Fibroblast of skin of abdomen (primary cell): ENCODE measurements at places on chromosomes 1 and 21.

DNA sequence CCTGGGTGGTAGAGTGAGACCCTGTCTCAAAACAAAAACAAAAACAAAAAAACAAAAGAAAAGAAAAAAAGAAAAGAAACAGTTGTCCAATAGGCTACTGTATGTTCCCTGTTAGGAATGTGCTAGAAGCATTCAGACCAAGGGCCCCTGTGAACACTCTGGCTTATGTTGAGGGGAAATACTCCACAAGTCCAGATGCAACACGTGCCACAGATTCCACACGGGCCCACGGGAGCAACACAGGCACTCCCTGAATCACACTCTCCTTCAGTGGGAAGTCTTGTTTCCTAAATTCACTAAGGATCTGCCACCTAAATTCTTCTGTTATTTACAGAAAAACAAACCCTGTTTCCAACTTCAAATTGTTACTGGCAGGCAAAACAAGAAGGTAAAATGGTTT lies 291.1 kb downstream of the PCP4 start:
- peak; percentile 13 for DNase-seq

- DNase-seq, result no peak
These were observed at the start of gene GBP4 for GRCh38 chr1:89198491-89199072. GBP4 (minus strand) TSS chr1:89198942; CDS start chr1:89198834, 108 bp downstream.

GRCh38 chr1:172410027-172410426 lies 10.5 kb upstream of the C1orf105 start:
- DNase-seq, result no peak

DNA sequence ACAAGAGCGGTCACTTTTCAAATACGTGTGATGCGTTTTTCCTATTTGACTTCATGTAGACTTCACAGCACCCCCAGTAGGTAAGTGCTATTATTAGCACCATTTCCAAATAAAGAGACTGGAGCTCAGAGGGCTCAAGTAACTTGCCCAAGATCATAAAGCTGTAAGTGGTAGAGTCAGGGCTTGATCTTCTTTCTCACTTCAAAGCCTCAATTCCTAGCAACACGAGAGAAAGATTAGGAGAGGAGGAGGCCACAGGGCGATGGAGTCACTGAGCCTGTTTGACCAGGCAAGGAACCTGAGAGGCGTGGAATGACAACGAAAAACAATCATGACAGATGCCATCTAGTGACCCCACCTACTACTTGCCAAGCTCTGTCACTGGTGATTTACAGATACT lies 181.0 kb downstream of the FOXD2 start:
- no peak for DNase-seq

- no peak for DNase-seq
These were observed 1.9 kb upstream of the SLFNL1 start for GRCh38 chr1:41023279-41023990.

DNA sequence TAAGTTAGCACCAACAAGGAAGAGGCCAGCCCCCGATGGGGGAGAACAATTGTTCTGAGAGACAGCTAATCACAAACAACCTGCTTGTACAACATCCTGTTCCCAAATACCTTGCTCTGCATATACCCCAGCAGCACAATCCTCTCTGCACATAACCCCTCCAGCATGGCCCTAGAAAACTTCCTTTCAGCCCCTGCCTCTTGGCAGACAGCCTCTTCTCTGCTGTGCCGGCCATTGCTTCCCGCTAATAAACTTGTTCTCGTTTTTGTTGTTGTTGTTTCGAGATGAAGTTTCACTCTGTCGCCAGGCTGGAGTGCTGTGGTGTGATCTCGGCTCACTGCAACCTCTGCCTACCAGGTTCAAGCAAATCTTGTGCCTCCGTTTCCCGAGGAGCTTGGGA lies 392.7 kb downstream of the SMYD3 start:
- no peak for DNase-seq

GRCh38 chr1:110719908-110720307 lies 45.2 kb upstream of the KCNA3 start:
- DNase-seq, result no peak

- peak; percentile 78 for DNase-seq
These were observed 91.1 kb upstream of the UBE2U start for GRCh38 chr1:64112281-64112680.

GRCh38 chr21:31872452-31873274 lies at the start of gene HUNK:
HUNK (plus strand) TSS chr21:31873020; CDS start chr21:31873675, 655 bp downstream.
- DNase-seq, result peak; percentile 54

DNA sequence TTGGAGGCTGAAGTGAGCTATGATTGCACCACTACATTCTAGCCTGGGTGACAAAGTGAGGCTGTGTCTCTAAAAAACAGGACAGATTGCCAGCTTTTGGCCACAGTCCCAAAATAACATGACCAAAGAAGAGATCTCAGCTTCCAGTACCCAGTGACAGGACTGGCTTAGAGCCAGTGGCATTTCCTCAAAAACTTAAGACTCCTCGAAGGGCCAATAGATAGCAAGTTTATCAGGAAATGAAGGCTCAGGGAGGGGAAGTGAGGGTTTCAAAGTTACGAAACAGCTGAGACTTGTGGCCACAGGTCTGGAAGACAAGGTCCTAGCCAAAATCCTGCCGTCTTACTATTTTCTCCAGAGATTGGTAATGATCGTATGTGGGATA lies 6.3 kb upstream of the TMEM39B start:
- DNase-seq, result peak; percentile 71

- DNase-seq, result no peak
These were observed 535.8 kb upstream of the ADGRL2 start for GRCh38 chr1:81264976-81265375.

- DNase-seq, result no peak
These were observed 17.0 kb downstream of the HIPK1 start for GRCh38 chr1:113946112-113946511.

- DNase-seq, result no peak
These were observed 46.1 kb downstream of the MEGF6 start for GRCh38 chr1:3564921-3565831.

- DNase-seq, result peak; percentile 29
These were observed 941 bp upstream of the IFI16 start for GRCh38 chr1:159008744-159009188.

- DNase-seq, result no peak
These were observed 35.2 kb upstream of the EXOSC10 start for GRCh38 chr1:11134898-11135266.

- no peak for DNase-seq
These were observed 9.8 kb downstream of the TEX38 start for GRCh38 chr1:46681333-46682034.

GRCh38 chr1:183780757-183781156 lies 24.2 kb upstream of the RGL1 start:
- DNase-seq, result no peak

DNA sequence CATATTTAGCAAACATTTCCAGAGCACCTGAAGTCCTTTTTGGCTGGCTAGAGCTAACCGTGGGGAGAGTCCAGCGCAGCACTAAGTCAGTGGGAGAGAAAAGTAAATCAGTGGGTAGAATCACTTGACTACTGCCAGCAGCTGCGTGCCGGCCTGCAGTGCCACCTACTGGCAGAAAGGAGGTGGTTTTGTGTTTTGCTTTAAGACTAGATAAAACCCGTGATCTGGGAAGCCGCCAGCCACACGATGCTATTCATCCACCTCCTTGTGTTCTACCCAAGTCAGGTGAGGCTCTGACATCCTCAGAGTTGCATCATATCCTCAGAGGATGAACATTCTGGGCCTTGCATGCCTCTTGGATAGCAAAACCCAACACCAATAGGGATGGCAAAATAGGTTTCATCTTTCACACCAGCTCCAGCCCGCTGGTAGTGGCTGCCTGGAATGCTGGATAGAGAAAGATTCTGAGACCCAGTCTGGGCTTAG lies 14.1 kb upstream of the HEYL start:
- peak; percentile 64 for DNase-seq

DNA sequence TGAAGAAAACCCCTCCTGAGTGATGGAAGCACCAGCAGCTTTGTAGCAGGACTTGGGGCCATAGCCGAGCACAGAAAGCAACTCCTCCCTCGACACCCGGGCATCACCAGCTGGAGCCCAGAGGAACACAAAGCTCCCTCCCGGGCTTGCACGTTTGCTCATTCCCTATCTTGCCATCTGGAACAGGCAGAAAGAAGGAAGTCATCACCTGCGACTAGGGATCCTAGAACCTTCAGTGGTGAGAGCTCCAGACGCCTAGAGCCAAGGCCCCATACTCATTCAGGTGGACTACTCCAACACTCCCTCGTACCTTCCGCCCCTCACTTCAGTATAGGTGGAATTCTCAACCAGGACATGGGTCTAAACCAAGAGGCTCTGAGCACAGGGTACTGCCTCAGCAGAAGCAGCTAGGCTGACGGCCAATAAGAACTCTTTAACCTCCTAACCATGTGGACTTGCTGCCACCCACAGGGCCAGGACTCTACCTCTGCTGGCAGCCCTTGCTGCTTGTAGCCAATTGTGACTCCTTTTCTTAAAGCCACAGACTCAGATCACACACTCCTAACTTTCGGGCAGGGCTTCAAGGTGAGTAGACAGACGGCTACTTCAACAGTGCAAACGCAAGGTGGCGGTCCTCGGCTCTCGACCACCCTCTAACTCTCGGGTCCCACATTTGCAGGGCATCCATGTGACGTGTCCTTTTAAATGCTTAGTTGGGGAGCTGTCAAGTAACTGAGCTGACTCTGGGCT lies 65.4 kb downstream of the NPHP4 start:
- DNase-seq, result no peak

DNA sequence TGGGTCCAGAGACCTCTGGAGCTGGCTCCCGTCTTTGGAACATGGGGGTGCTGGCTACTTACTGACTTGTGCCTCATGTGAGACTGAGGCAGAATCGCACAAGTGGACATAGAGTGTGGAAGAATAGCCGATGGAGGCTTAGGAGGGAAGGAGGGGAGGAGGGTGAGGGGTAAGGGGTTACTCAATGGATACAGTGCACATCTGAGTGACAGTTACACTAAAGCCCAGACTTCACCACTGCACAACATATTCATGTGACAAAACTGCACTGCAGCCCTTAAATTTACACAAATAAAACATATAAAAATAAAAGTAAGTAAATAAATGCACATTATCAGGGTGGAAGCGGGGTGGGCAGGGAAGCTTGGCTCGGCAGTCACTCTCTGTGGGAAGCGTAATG lies 197.7 kb upstream of the RAB4A start:
- DNase-seq, result no peak

DNA sequence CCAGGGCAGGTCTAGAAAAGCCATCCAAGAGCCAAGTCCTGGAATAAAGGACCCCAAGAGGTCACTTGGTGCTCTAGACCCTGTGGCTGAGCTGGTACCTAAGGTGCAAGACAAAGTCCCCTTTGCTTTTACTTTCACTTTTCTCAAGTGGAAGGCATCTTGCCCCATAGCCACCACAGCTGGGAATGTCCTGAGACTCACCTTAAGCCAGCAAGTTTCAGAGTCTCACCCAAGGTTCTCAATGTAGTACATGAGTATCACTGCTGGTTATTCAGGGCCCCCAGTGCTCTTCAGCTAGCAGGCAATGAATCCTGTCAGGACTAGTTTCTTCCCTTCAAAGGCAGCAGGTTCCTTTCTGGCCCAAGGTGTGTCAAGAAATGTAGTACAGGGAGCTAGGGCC lies 67.5 kb downstream of the UROD start:
- DNase-seq, result no peak

DNA sequence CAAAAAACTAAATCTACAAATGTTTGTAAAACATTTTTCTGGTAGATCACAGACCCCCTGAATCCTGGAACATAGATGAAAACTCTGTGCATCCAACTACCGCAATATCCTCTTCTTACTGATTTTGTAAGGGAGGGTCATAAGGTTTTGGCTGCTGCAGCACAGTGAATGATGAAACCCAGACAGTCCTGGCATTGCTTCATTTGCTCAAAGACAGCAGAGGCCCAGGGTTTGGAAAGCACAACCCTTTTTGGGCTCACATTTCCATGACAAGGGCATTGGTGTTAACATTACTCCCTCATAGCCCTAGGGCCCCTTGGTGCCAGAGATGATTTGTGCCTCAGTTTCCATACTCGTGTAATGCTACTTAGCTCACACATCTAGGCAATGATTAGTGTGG lies 51.2 kb downstream of the PLXNA2 start:
- DNase-seq, result peak; percentile 53

DNA sequence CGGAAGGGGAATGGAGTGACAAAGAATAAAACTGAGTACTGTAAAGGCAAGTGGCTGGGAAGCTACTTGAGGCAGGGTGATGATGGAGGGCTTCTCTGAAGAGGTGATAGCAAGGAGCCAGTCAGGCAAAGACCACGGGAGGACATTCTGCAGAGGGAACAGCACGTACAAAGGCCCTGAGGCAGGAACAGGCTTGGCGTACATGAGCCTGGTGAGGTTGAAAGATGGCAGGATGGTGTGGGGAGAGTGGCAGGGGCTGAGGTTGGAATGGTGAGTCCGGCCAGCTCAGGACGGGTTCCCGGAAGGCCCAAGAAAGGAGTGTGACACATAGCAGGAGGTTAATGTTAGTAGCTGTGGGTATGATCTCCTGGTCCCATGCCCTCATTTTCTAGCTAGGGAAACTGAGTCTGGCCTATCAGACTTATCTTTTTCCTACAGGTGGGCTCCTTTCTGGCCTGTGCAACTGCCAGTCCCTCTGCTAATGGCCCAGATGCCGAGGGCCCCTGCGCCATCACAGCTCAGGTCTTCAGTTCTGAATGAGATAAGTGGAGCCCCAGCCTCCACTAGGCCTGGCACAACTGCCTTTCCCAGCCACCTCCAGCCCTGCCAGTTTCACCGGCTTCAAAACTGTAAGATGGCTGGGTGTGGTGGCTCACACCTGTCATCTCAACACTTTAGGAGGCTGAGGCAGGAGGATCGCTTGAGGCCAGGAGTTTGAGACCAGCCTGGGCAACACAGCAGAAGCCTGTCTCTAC lies 87.0 kb downstream of the VWA5B1 start:
- no peak for DNase-seq

DNA sequence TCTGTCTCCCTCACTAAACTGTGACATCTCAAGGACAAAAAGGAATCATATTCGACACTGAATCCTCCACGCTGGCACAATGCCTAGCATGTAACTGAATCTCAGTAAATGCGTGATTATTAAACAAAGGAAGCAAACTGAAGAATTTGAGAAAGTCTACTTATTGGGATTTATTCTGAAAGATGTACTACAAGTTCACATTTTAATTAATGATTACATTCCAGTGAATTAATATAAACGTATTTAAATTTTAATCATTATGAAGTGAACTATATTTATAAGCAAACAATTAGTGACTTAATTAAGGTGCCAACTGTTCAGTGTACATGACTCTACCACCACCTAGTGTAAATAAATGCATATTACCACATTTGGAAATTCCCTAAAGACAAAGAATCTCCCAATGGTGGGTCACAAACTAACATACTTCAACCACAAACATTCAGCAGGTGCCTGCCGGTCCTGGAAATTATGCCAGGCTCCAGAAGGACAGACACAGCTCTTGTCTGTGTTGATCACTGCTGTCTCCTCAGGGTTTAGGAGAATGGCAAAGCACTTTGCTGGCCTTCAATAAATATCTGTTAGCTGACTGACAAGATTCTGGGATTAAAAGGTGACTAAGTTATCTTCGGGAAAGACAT lies 56.3 kb downstream of the SMYD3 start:
- DNase-seq, result peak; percentile 19

DNA sequence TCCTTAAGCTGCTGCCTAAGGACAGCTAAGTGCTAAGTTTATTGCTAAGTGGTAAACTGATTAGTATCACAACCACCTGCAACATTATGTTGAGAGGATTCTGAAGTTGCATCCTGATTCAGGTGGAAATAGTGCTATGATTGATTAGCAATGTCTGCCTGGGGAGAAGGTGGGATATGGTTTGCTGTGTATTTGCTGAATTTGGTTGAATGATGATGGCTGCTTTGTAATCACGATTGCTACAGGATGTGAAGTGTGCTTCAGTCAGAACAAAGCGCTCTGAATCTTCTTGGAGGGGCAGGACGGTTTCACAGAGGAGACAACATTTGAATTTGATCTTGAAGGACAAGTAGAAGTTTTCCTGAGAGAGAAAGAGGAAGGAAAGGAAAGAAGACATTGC lies 226.0 kb downstream of the ST6GALNAC3 start:
- no peak for DNase-seq
